IMR-90 (cell line): ENCODE measurements at places on chromosomes 4 and X.

DNA sequence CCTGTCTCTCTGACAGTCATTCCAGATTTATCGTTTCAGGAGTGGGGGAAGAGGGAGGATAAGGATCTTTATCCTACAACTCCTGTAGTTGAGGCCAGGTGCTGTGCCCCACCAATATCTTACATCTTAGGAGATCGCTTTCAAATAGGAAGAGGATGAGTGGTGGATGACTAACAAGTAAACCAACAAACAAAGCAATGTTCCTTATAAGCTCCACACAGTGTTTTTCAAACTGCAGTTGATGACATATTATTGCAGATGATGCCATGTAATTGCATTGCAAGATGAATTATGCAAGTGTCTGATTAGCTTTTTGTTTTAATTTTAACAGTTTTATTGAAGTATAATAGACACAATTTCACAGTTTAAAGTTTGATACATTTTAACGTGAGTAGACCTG lies 35.8 kb upstream of the TMEM164 start:
- DNase-seq: peak; percentile 15

GRCh38 chr4:8938623-8939022 lies 67.0 kb upstream of the HMX1 start:
- no peak for DNase-seq

- no peak for DNase-seq
Measured at GRCh38 chrX:24790166-24790565, 96.4 kb downstream of the POLA1 start.

GRCh38 chrX:94288972-94289371 lies 615.0 kb downstream of the FAM133A start:
- DNase-seq: no peak

DNA sequence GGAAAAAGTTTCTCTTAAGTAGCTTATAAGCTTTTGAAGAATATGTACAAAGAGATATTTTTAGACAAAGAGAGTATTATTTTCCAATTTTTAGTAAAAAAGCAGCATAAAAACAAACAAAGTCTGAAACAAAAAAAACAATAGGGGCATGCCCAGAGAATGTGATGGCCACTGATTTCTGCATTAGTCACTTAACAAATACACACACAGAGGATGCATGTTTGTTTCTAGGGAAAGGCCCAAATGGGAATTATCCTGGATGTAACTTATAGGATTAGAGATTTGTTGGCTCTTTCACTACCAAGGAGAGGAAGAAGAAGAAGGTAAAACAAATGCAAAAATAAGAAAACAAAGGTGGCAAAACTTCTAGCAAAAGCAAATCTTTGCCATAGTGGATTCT lies 95.9 kb upstream of the SCOC start:
- peak; percentile 43 for DNase-seq

DNA sequence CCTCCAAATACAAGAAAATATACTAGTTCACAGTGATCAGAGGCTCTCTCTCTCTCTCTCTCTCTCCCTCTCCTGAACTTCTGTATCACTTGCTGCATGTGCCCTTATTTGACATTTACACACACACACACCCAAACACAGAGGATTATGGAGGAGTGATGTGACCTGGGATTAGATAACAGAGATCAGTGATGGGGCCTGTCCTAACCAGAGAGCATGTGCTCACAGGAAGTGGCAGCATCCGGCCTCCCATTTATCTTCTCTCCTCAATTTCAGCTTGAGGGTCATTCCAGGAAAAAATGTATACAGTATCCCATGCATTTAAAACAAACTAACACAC lies 143.0 kb downstream of the TSPAN5 start:
- peak; percentile 54 for DNase-seq

- DNase-seq: no peak
Measured at GRCh38 chr4:158836002-158836369, 67.2 kb downstream of the FNIP2 start.

DNA sequence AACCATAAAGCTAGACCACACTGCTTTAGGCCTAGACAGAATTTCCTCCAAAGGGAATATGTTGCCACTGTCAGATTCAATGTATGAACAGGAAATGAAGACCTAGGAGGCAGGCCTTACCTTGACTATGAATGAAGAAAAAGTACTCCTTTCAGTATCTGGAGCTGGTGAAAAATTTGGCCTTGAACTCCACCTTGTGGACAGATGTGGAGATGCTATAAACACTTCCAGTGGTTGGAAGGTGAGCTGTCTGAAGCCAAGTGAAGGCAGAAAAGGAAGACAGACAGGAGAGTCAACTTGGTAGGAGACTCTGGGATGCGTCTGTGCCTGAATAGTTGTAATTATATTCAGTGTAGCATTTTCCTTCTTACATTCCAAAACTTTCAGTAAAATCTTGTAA lies 17.2 kb downstream of the SPIN3 start:
- peak; percentile 44 for DNase-seq

GRCh38 chrX:150192816-150193215 lies 170.3 kb upstream of the MAMLD1 start:
- peak; percentile 66 for DNase-seq

DNA sequence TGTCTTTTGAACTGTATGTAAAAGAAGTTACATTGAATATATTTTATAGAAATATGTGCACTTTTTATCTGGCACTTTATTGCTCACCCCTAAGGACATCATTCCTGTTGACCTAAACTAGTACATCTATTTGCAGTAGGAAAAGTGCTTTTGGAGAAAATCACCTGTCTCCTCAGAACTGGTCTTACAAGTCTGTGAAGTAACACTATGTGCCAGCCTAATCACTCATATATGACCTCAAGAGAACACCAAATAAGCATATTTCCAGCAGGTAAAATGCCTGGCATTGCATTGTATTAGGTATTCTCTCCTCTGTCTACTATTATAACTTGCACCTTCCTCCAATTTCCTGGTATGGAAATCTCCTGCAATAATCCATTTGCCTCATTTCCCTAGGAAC lies 4.0 kb upstream of the GASK1B start:
- DNase-seq: no peak

- no peak for DNase-seq
Measured at GRCh38 chr4:73460913-73461522, 20.5 kb upstream of the AFM start.
